ENCODE measurements at places on chromosomes 11 and 22.

DNA sequence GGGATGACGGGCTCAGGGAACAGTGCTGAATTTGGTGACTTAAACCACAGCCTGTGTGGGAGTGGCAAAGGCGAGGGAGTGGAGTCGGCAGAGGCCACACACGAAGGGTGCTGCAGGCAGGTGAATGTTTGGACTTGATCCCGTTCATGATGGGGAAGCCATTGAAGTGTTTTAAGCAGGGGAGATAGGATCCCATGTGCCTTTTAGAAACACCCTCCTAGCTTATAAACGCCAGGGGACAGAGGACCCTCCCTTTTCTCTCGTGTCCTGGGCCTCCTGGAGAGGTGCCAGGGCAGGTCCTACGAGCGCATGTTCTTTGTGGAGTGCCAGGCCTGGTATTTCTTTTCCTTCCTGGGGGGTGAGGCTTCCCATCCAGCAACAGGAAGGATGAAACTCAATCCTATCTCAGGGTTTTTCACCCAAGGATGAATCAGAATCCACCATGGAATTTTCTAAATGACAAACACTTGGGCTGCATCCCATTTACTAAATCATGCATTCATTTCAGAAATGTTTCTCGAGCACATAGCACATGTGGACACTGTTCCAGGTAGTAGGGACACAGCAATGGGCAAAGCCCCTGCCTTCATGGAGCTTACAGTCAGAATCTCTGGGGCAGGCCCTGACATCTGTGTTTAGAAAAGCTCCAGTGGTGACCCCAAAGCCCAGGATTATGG lies 59.6 kb downstream of the CHRDL2 start:
- DNase-seq: no peak

DNA sequence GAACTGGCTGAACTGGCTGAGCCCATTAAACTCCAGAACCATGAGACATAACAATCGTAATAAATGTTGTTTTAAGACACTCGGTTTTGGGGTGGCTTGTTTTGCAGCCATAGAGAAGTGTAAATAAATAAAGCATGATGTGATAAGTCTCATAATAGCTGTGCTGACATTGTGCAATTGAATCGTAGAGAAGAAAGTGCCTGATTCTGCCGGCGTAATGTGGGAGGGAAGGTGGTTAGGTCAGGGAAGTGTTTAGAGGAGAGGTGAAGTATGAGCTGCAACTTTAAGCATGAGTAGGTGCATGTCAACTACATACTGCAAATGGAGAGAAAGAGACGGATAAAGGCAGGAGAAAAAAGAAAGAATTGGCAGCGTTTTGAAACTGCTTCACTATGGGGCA lies 217.1 kb downstream of the BLID start:
- no peak for DNase-seq

- no peak for DNase-seq
These were observed 100.9 kb downstream of the FAM76B start for GRCh38 chr11:95688501-95689222.

- no peak for DNase-seq
These were observed 17.2 kb downstream of the SLC5A4 start for GRCh38 chr22:32237906-32238305.

GRCh38 chr11:15048616-15049015 lies 24.8 kb upstream of the CALCB start:
- no peak for DNase-seq

DNA sequence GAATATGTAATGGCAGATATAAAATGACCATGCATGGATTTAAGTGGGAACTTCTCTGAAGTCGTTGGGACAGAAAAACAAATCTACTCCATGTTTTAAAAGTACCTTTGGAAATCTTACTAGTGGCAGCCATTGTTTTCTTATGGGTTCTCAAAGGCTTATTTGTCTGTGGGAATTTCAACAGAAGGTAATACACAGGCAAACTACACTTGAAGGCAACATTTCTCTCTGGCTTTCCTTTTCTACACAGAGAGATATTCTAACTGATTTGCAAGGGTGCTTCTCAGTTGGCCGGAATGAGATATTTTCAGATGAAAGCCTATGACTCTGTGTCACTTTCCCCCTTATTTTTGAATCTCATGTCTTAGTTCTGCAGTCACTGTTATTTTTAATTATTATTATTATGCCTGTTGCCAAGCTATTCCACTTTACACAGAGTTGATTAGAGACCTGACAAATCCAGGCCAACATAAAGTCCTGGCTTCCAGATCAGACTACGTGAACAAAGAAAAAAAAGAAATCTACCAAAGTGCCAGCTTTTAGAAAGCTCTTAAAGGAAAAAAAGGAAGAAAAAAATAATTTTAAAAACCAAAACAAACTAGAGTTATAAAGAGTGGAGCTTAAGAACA lies 18.9 kb upstream of the PSMA1 start:
- no peak for DNase-seq

DNA sequence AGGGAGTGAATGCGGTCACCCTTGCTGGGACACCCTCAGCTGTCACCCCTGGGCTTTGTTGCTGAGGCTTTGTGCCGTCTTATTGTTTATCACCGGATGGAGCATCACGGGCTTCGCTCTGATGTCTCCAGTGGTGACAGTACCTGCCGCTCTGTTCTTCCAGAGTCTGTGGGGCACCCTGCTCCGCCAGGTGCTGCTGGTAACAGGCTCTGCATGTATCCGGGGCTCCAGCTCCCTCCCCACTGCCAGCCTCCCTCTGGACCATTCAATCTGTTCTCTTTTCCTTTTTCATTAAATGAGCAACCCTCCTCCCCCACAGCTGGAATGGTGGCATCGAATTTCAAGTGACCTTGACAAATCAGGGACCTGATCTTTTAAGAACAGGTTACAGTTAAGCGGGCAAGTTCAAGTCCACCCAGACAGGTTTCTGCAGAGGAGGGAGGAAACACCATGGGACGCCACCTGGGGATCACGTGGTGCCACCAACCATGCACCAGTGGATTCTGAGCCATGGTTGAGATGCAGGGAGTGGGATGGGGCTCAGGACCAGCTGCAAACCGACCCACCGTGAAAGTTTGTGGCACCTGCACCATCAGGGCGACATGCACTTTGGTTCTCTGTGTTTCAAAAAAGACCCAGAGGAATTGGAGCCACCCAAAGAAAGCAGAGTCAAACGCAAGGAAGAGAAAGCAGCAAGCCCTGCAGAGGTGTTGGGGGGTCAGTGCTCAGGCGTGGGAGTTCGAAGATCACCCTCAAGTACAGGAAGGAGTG lies 89.3 kb downstream of the BCR start:
- DNase-seq: no peak

Measured in stimulated activated CD4-positive, alpha-beta T cell treated with anti-CD3 and anti-CD28 coated beads, Interleukin-15, amount 100 ng/mL, for 1 hour (primary cell).